ENCODE measurements at places on chromosomes 3 and 15. TPM values are rescaled to one million over a fixed set of nuclear protein-coding genes. Genes with fewer than 3 reads are reported as not detected.

DNA sequence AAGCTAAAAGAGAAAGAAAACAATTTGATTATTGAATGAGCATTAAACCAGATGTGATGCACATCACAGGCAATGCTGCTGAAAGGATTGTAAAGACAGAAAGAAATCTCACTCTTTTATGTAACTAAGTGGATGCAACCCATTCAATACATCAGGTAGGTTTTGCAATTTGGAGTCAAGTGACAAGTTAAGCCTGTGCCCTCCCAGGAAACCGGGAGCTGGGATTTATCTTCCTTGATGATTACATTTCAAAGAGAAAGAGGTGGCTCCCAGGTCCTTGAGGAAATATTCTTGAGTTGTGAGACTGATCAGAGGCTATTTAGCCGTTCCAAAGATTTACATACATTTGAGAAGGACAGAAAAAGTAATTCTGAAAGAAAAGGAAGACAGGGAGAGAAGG, 219.0 kb upstream of the PROK2 start:
- DNase-seq = no peak

GRCh38 chr3:192382861-192383260, 344.5 kb downstream of the FGF12 start:
- DNase-seq = no peak

- no peak for DNase-seq
Measured at GRCh38 chr3:187044206-187044605, 95.1 kb downstream of the RPL39L start.

ARPIN gene
- total RNA-seq = 18.9 TPM

DNA sequence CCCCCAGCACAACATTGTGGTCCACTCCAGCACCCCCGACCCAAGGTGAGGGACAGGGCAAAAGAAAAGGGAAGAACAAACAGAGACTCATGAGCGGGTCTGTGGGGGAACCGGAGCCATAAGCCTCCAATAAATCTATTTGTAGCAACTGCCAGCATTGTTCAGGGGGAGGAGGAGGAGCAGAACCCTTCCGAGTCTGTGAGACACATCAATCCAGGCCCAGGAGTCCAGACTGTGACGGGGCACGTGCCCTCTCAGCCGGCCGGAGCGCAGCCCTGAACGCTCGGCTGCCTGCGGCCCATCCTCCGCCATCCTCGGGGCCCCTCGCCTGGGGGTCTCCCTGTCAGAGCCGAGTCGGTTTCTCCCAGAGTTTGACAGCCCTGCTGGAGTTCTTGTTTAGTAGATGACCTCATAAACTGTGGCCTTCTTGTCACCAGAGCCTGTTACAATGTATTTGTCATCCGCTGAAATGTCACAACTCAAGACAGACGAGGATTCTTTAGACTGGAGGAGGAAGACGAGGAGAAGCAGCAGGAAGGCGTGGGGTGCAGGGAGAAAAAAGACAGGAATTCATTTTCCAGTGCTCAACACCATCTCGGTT, 47.9 kb downstream of the TLE3 start:
- DNase-seq = no peak

DNA sequence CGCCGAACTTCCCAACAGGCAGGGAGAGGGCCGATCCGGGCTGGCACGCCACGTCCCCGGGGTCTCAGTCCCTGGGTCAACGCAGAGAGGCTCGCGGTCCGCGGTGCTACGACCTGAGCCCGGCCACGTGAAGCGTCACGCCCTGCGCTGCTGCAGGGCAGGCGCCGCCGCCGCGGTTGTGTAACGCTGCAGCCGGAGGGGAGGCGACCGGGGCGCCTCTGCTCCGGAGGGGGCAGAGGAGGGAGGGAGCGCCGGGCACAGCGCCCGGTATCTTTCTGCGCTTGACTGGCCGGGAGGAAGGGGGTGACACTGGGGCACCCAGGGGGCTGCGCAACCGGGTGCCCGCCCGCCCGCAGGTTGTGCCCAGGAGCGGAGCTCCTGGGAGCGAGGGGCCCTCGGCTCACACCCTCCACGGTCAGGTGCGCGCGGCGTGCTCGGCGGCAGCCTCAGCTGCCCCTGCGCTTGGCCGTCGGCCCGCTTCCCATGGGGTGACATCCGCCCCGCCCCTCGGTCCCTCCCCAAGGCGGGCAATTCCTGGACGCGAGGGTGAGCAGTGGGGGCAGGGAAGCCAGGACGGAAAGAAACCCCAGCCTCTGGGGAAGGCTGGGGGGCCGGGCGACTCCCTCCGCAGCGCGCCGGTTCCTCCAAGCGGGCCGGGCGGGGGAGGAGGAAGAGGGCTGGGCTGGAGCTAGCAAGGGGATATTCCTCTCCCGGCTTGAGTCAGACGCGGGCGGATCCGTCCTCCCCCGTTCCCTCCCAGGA, 852 bp upstream of the BHLHE40 start:
- no peak for DNase-seq

ROBO2 gene
- total RNA-seq = 38.1 TPM

DNA sequence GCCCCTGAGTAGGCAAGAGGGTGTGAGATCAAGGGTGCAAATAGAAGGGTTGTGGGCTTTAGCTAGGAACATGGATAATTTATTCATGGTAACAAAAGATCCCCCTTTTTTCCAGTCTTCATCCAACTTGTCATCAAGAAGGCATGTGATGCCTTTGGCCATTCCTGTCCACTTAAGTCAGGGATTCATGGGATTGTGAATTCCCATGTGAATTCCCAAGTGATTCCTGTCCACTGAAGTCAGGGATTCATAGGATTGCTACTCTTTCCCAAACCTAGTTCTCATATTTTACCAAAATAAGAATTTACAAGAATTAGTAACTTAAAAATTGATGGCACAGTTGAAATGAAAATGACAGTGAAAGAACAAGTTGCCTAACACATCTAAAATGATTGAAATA, 40.8 kb downstream of the HMG20A start:
- no peak for DNase-seq

ZBED2 gene
- total RNA-seq = not detected

DNA sequence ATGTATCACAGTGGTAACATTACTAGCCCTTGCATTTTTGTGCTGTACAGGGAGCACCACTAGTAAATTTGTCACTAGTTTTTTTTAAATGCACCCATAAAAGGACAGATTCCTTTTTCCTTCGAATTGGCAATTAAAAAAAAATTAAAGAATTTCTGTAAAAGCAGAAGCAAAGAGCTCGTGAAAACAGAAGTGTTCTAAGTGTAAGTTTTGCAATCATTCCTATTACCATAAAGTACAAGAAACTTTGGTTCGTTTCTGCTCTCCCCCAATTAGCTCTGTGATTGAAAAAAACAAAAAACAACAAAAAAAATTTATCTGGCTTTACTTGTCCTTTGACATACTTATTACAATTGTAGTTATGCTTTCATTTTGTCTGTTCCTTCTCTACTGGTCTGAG, 5.3 kb downstream of the SERP1 start:
- DNase-seq = no peak

DNA sequence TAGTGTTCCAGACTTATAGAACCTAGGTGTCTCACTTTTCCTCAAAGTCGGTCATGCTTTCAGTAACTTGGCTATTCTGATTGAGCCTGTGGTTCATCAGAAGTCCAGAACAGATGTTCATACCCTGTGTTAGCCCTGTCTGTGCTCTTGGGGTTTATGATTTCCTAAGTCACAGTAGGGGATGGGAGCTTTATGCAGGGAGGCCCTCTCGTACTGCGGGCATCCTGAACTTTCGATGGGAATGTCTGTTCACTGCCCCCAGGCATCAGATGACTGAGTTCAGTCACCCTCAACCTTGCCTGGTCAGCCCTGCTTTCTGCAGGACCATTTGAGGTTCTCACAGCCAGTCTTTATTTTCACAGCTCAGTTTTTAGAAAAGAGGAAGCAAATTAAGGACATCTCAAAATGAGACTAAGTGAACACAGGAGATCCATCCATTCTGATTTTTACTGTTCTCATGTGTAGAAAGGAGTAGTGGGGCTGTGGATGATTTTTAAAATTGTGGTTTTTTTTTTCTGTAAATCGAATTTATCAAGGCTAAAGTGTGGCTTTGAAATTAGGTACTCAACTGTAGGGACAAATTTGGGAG, 71.3 kb downstream of the CMTM8 start:
- DNase-seq = no peak

C3orf49 gene
- total RNA-seq = not detected

GRCh38 chr3:149992416-149993058, 21.8 kb upstream of the PFN2 start:
- DNase-seq = no peak

- no peak for DNase-seq
Measured at GRCh38 chr15:95298729-95299128, 1031.8 kb upstream of the NR2F2 start.

FNDC3B gene
- total RNA-seq = 228 TPM

PXYLP1 gene
- total RNA-seq = 32.6 TPM

STARD5 gene
- total RNA-seq = 25.5 TPM

Data from urinary bladder (tissue), 4 donors.